ENCODE measurements at places on chromosomes 3 and 15.

DNA sequence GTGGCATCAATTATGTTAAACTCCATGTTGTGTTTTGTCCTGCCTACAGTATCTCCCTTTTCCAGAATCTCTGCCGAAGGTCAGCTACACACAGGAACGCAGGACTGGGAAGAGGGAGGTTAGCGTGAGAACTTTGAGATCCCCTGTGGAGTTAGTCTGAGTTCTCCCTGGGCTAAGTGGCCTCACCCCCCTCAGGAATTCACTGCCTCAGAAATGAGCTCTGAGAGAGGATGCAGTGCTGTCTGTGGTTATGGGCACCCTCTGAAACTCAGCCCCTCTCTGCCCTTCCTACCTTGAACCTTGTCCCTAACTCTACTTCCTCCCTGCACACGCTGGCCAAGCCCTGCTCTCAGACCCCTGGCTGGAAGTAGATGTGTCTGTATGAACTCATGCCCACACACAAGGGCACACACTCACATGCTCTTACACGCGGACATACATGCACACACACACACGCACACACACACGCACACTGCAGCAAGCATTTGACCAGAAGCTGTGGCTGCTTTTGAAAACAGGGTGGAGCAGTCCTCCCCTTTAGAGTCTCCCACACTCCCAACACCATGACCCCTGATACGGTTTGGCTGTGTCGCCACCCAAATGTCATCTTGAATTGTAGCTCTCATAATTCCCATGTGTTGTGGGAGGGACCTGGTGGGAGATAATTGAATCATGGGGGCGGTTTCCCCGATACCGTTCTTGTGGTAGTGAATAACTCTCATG, 5.3 kb upstream of the VIPR1 start:
- DNase-seq: peak; percentile 21

GRCh38 chr3:69368129-69368741, 17.7 kb downstream of the FRMD4B start:
- no peak for DNase-seq

- DNase-seq: no peak
Observed at GRCh38 chr3:38133557-38134405, 3.1 kb downstream of the ACAA1 start.

GRCh38 chr3:98962951-98963350, 61.5 kb upstream of the DCBLD2 start:
- no peak for DNase-seq

Measured in activated CD4-positive, CD25-positive, alpha-beta regulatory T cell treated with anti-CD3 and anti-CD28 coated beads, Interleukin-2, amount 50 U/mL, for 72 hours (primary cell).